ENCODE measurements at places on chromosomes 16 and 17. TPM values are rescaled to one million over a fixed set of nuclear protein-coding genes. Genes with fewer than 3 reads are reported as not detected.

DNA sequence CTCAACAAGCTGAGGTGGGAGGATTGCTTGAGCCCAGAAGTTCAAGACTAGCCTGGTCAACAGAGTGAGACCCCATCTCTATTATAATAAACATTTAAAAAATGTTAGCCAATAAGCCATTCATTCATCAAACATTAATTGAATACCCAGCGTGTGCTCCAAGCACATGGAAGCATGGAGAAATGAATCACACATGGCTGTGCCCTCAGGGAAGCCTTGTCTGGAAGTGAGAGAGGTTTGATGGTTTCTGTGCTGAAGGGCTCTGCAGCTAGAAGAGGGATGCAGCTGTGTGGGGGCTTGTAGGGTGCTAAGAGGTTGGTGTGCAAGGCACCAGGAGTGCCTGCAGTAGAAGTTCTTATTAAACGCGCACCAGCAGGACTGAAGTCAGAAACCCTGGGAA, 11.2 kb downstream of the CYB5D2 start:
- no peak for DNase-seq

DNA sequence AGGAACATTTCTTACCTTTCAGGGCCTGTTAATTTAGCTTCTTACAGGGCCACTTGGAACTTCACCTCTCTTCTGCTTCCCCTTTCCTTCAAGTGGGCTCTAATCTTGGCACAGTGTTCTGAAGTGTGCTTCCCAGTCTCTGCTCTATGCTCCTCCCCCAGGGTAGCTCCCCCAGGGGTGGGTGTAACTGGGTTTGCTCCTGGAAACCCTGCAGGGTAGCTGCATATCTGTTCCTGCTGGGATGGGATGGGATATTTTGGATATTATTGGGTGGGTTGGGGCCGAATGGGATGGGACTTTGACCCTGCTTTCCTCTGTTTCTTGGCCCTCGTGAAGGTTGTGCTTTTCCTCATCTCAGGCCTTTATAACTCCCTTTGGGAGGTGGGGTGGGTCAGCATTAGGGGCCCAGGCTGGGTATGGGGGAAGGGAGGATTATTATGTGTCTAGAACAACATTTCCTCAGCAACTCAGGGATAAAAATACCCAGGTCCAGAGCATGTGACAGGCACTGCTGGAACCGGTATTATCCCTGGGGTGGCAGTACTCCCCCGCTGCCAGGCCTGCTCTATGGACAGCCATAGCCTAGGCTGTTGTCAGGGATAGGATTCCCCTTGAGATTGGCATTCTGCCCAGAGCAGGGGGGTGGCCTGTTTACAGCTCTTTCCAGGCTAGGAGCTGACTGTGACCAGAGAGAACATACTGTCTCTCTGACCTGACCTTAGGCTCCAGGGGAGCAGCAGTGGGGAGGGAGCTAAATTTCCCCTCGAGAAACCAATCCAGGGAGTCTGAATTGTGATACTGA, 5.0 kb downstream of the NFE2L1 start:
- peak; percentile 85 for DNase-seq

The SETD1A gene
- total RNA-seq = 8.9 TPM

The QRICH2 gene
- total RNA-seq = 3.5 TPM

The CHAD gene
- not detected for total RNA-seq

DNA sequence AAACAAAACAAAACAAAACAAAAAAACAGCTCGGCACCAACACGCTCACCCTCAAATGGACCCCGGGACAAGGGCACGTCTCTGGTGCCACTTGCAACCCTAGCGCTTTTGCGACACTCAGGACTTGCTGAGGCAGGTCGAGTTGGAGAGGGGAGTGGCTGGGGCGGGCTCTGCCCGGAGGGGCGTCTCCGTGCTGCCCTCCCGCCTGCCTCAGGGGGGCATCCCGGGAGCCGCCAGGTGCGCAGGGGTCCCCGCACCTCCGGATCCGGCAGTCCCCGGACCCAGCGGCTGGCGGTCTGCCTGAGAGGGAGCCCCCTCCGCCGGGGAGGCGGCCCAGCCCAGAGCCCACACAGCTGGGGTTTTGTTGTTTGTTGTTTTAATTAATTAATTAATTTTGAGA, at the start of gene SLC52A1:
Gene SLC52A1 (minus strand): TSS at position 112 of the 400 bp plus-strand sequence. CDS start 820 bp downstream, outside the sequence.
- DNase-seq = no peak

The C16orf95 gene
- 1.5 TPM for total RNA-seq

GRCh38 chr16:30837904-30838303, 50.9 kb upstream of the ZNF629 start:
- DNase-seq = no peak

- DNase-seq = no peak
Observed at GRCh38 chr17:76550712-76551615, 11.1 kb downstream of the PRCD start.

The LRRC46 gene
- 0.18 TPM for total RNA-seq

Measured in SJCRH30 (cell line).